ENCODE measurements at places on chromosomes 6 and 20.

GRCh38 chr6:83442752-83443151 is 11.9 kb upstream of the ME1 start:
- no peak for DNase-seq

- peak; percentile 74 for DNase-seq
Measured at GRCh38 chr20:63664861-63665594, 6.9 kb downstream of the RTEL1 start.

DNA sequence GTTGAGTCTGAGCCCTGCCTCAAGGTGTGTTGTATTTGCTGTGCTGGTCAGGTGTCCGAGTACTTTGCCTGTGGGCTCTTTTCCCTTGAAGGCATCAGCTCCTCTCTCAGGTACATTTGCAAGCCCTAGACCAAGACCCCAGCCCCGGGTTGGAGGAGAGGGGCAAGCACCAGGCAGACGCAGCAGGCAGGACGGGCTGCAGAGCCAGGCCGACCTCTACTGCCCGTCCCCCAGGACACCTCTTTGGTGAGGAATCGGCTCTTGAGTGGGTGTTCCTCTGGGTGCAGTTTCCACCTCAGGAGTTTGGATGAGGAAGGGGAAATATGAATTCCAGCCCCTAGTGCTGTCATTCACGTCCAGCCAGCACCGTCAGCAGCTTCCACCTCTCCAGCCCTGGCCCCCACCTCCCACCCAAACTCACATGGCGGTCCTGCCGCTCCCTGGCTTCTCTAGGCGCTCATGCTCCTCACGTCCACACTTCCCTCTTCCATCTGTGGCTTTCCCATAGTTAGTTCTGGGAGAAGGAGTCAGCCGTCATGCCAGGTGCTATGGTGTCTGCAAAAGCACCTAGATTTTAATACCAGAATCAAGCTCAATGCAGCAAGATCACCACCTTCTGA is 183.9 kb downstream of the DLL1 start:
- DNase-seq: no peak

DNA sequence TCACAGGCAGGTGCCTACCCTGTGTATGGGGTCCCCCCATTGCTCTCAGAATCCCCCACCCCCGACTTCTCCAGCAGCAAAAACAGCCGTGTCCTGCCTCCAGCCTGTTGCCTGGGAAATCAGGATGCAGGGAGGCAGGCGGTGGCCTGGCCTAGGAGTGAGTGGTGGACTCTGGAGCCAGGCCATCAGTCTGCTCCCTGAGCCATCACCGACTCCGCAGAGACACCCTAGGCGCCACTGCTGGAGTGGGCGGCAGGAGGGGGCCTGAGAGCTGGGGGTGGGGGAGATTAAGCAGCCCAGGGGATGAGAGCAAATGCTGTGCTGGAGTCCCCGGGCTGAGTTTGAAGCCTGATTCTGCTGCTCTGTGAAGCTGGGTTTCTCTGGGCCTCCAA is 93.2 kb downstream of the CD40 start:
- no peak for DNase-seq

- no peak for DNase-seq
Measured at GRCh38 chr6:87465051-87465450, 7.7 kb upstream of the SLC35A1 start.

- DNase-seq: no peak
Measured at GRCh38 chr6:161507375-161507774, 233.5 kb upstream of the AGPAT4 start.

DNA sequence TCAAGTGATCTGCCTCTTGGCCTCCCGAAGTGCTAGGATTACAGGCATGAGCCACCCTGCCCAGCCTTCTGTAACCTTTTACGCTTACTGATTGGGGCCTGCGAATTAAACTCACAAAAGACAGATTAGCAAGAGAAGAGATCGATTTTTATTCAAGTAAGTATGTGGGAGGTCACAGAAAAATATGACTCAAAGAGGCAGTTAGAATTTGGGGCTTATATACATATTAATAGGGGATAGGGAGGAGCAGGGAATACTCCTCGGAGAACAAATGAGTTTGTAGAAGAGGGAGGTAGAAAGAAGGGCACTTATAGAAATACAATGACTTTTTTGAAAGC is 78.9 kb downstream of the CD24 start:
- DNase-seq: no peak

DNA sequence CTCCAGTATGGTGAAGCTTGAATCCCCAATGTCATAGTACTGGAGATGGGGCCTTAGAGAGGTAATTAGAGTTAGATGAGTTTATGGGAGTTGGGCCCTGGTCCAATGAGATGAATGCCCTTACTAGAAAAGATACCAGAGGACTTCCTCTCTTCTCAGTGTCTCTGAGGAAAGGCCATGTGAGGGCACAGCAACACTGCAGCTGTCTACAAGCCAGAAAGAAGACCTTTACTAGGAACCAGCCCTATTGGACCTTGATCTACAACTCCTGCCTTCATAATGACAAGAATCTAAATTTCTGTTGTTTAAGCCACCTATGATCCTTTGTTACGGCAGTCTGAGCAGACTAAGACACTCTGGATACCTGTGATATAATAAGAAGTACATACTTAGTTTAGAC is 31.4 kb upstream of the AKAP7 start:
- DNase-seq: no peak

DNA sequence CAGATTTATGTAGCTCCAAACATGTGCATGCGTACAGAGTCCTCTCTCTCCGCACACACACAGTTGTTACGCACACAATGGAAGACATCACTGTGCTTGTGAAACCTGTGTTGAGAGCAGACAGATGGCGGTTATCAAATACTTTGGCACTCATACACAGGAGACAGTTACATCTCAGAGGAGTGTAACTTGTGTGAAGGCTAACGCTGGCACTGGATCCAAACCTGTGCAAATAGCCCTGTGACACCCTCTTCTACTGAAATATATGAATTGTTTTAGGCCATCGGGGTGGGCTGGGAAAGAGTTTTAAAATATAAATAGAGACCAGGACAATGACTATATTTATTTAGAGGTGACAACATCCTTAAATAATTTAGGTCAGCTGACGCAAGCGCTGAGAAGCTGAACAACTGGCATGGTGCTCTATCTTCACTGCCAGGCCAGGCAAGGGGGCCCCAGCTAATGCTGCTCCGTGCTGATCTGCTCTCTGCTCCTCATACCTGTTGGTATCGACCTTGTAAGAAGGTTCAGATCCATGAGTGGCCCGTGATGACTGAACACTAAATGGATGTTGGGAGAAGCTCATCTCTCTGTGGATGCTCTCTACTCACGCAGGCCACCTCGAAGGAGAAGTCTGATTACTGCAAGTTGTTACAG is 69.4 kb downstream of the FOXC1 start:
- DNase-seq: no peak
